ENCODE measurements at places on chromosomes 16 and 17. TPM values are rescaled to one million over a fixed set of nuclear protein-coding genes. Genes with fewer than 3 reads are reported as not detected.

- no peak for DNase-seq
Observed at GRCh38 chr16:62701426-62701825, 665.2 kb upstream of the CDH8 start.

Gene KRTAP3-3
- not detected for total RNA-seq

Gene CPNE7
- total RNA-seq: 1.8 TPM

Gene ALOXE3
- total RNA-seq: not detected

Gene AOC3
- 1.4 TPM for total RNA-seq

DNA sequence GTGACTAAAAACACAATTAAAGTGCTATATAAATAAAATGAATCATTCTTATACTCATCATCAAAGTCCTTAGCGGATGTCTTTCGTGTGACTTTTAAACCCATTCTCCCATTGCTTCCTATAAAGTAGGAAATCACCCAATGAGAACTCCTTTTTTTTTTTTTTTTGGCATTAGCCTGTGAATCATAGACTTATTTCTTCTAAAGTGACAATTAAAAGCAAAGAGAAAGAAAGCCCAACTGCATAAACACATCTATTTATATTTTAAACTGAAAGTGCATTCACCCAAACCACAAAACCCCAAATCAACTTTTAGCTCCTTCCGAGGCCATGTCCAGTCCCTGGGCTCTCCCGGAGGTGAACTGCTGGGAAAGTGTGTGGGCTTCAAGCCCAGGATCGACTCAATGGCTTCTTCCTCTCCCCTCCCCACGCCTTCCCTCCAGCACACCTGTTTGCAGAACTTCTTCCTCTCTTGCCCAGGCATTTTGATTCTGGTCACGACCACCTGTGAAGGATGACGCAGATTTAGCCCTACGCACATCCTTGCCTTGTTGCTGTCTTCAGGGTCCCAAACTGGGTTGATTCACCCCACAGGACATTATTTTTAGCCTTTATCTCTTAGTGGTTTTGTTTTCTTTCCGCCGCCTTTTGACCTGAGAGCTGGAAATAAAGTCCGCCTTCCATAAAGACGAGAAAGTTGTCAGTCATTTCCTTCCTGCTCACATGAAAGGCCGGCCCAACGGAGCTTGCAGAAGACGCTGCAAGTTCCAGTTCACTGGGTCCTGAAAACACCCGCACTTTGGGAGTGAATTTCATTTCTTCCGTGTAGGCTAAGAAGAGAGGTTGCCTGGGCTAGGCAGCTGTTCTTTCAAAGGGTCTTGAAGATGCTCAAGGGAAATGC, 166.8 kb downstream of the MAP2K6 start:
- peak; percentile 40 for DNase-seq

DNA sequence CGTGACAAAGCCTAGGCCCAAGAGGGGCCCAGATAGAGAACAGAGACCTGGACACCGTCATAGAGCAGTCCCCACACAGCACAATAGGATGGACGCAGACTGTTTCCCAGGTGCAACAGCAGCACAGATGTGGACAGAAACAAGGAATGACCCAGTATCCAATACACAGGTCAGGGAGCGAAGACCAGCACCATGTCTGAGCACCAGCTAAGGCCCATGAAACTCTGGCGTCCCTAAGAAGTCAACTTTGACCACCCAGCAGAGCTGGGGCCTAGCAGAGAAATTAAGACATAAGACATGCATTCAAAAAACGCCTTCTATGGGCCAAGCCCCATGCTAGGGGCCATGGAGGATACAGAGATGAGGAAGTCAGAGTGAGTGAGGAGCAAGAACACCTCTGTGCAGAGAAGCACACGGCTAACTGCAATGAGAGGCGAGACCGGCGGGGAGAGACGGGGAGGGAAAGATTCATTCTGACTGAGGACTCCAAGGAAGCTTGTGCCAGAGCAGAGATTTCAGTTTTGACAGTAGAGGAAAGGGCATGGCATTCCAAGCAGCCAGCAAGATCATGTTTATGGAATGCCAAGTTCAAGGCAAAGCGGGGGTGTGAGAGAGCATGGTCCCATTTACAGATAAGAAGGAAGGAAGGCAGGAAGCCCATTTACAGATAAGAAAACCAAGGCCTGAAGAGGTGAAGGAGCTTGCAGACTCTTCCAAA, 50.8 kb downstream of the PITPNM3 start:
- no peak for DNase-seq

DNA sequence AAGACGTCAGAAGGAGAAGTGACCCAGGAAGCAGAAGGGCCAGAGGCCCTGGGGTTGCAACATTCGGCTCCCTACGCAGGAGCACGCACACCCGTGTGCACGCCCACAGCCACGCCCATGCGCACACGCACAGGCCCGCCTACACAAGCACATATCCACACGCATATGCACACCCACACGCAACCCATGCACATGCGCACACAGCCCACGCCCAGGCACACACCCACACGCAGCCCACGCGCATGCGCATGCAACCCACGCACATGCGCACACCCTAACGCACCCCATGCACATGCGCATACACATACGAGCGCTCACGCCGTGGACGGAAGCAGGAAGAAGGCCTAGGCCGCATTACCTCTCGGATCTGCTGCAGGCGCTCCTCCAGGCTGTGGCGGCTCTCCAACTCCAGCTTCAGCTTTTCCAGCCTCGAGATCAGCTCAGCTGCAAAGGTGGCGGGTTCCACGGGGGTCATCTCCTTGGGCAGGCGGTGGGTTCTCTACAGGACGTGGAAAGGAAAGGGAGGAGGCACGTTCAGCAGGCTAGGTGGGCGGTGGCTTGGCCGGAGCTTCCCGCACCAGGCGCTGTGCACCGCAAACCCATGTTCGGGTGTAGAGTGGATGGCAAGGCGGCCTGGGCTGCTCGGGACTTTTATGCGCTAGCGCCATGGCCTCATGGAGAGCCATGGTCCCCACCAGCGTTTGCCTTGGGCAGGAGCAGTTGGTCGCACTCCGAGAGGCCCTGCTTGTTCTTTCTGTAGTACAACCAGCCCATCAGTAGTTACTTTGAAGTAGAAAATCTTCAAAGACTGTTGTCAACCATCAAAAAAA, 23.4 kb downstream of the AXIN2 start:
- DNase-seq: no peak

Gene CIITA
- 23.3 TPM for total RNA-seq

GRCh38 chr17:409308-409847, 56.8 kb upstream of the RPH3AL start:
- no peak for DNase-seq

DNA sequence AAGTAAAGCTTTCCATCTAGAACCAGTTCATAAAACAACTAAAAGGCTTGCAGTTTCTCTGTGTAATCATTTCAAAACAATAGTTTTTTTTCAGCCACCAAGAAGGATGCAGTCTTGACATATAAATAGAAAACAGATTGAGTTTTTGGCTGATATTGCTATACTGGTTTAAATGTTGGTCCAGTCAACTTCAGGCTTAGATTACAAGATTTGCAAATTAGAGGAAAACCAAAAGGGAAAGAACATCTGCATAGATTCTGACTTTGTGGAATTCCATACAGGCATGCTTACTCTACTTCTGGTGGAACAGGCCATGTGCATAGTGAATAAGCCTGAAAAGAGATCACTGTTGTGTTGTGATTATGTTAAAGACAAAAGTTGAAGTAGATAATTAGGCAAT, 150.3 kb downstream of the BCAS3 start:
- DNase-seq: no peak

- peak; percentile 92 for DNase-seq
Observed at GRCh38 chr16:89489040-89489897, 1.1 kb downstream of the ANKRD11 start.

DNA sequence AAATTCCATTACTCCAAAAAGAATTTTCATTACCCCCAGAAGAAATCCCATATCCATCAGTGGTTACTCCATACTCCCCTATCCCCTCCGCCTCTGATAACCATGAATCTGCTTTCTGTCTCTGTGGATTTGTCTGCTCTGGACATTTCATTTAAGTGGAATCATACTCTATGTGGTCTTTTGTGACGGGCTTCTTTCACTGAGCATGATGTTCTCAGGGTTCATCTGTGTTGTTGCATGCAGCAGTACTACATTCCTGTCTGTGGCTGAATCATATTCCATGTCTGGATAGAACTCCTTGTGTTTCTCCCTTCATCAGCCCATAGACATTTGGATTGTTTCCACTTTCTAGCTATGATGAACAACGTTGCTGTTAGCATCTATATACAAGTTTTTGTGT, 59.5 kb upstream of the IRX3 start:
- DNase-seq: no peak

Gene SDK2
- total RNA-seq: 18.4 TPM

- no peak for DNase-seq
Observed at GRCh38 chr16:15535772-15536171, 101.4 kb downstream of the BMERB1 start.

GRCh38 chr17:78387977-78388941, 9.8 kb downstream of the PGS1 start:
- DNase-seq: no peak

- DNase-seq: no peak
Observed at GRCh38 chr16:9596788-9597187, 505.3 kb downstream of the HAPSTR1 start.

- DNase-seq: peak; percentile 28
Observed at GRCh38 chr17:30095507-30096244, 20.9 kb upstream of the NSRP1 start.

GRCh38 chr16:56708525-56709442, 21.1 kb upstream of the NUP93 start:
- peak; percentile 72 for DNase-seq

- no peak for DNase-seq
Observed at GRCh38 chr16:57970970-57971369, at the start of gene CNGB1. TSS of gene CNGB1 (minus strand) at chr16:57971128. CDS start at chr16:57967286, 3,842 bp downstream.

- no peak for DNase-seq
Observed at GRCh38 chr17:78306913-78307312, 53.0 kb downstream of the SOCS3 start.

Gene NPIPB13
- total RNA-seq: 12.6 TPM

GRCh38 chr16:57624806-57625500, 3.5 kb upstream of the ADGRG1 start:
- no peak for DNase-seq

Gene USP43
- 0.16 TPM for total RNA-seq
